CD4-positive, alpha-beta T cell treated with Interleukin-15 for 4 hours (primary cell): ENCODE measurements at places on chromosomes 1 and 21.

DNA sequence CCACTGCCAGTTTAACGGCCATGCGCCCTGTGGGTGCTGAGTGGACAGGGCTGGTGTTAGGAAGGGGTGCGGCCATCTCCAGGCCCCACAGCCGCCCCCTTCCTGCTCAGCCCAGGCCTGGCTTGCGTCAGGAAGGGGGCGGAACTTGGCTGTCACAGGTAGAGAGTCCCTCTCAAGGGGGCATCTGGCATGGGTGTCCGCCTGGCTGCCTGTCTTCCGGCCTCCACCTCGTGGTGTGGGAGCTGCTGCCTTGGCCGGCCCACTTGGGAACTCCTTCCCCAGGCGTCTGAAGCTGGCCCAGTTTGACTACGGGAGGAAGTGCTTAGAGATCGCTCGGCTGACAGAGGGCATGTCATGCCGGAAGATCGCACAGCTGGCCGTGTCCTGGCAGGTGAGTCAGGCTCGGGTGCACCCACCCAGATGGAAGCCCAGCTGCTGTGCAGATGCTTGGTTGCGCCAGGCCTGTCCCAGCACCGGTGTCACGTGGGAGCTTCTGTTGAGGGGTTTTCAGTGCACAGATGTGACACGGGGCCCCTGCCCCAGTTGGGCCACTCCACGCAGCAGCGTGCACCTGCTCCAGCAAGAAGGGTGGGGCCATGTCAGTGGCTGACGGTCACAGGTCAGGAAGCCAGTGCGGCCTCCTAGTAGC lies 9.1 kb upstream of the ATAD3B start:
- DNase-seq, result peak; percentile 0

GRCh38 chr1:159898527-159898926 lies 1.4 kb downstream of the CFAP45 start:
- no peak for DNase-seq

DNA sequence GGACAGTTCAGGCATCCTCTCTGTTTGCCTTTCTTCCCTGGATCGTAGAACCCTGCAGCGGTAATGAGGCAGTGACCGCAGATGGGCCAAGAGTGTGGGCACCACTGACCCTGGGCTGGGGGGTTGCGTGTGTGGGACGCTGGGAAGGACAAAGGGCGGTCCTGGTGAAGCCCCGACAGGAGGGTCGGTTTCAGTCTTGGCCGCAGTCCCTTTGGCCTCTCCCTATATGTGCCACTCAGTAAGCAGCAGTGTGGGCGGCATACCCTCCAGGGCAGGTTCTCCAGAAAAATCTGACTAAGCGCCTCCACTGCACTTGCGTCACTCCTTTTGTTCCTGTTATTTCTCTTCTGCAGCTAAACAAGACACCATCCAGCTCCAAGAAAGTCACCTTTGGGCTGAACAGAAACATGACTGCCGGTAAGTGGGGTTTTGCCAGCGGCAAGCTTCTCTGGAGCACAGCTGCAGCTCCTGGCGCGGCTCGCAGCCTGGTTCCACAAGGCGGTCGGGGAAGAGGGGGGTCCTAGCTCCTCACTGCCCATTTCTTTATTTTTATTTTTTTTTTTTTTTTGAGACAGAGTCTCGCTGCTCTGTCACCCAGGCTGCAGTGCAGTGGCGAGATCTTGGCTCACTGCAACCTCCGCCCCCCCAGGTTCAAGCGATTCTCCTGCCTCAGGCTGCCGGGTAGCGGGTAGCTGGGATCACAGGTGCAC lies 27.7 kb upstream of the PDXK start:
- DNase-seq, result no peak

DNA sequence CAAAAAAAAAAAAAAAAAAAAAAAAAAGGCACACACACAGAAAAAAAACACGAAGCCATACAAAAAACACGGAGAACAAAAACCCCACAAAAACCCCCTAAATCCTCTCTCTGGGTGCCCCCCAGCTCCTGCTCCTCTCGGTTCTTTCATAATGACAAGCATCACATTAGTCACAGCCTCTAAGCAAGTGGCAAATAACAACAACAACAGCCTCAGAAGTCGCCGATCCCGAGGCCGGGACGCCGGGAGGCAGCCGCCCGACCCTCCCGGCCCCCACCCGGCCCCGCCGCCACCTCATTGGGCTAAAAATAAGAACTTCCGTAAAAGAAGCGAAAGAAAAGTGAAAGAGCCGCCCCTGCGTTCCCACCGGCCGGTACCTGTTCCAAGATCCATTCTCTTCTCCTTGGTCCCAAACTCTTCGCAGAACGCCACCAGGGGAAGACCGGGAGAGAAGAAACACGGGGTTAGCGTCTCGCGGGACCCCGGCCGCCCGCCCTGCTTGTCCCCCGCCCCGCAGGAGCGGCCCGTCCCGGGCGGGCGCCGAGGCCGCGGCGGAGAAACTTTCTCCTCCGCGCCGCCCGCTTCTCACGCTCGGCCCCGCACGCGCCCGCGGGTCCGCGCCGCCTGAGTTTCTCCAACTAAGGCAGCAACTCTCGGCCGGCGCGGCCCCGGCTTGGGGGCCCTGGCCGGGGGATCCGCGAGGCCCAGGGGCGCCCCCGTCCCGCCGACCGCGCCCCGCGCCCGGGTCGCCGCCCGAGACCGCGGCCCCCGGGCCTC lies 102.8 kb downstream of the CASZ1 start:
- peak; percentile 47 for DNase-seq

GRCh38 chr1:230517326-230517725 lies 91.2 kb upstream of the PGBD5 start:
- DNase-seq, result no peak

DNA sequence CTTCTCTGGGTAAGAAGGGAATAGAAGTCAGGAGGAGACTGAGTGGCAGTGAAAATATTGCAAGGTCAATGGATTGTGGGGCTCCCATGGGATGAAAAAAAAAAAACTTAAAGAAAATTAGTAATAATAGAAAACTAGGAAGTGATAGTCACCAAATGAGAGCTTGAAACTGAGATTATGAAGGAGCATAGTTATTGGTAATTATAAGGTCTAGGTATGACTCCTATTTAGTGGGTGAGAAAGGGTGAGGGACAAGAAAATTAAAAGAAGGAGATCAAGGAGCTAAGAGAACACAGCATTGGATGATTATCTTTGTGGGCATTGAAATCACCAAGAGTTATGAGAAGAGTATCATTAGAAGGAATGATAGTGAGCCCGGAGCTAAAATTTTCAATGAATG lies 301.4 kb downstream of the TPR start:
- DNase-seq, result no peak

GRCh38 chr1:63731117-63732043 lies 42.4 kb upstream of the ROR1 start:
- no peak for DNase-seq

DNA sequence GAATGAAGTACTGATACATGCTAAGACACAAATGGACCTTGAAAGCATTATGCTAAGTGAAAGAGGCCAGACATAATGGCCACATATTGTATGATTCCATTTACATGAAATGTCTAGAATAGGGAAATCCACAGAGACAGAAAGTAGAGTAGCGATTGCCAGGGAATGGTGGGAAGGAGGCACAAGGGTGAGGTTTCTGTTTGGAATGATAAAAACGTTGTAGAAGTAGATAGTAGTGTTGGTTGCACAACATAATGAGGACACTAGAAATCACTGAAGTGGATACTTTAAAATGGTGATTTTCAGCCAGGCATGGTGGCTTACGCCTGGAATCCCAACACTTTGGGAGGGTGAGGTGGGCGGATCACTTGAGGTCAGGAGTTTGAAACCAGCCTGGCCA lies 97.6 kb upstream of the VANGL1 start:
- DNase-seq, result no peak

- DNase-seq, result peak; percentile 82
Measured at GRCh38 chr1:206544562-206545257, 37.4 kb downstream of the RASSF5 start.

- no peak for DNase-seq
Measured at GRCh38 chr1:225508538-225509375, 80.9 kb upstream of the LBR start.

- DNase-seq, result no peak
Measured at GRCh38 chr1:66353257-66353656, 180.7 kb upstream of the SGIP1 start.

DNA sequence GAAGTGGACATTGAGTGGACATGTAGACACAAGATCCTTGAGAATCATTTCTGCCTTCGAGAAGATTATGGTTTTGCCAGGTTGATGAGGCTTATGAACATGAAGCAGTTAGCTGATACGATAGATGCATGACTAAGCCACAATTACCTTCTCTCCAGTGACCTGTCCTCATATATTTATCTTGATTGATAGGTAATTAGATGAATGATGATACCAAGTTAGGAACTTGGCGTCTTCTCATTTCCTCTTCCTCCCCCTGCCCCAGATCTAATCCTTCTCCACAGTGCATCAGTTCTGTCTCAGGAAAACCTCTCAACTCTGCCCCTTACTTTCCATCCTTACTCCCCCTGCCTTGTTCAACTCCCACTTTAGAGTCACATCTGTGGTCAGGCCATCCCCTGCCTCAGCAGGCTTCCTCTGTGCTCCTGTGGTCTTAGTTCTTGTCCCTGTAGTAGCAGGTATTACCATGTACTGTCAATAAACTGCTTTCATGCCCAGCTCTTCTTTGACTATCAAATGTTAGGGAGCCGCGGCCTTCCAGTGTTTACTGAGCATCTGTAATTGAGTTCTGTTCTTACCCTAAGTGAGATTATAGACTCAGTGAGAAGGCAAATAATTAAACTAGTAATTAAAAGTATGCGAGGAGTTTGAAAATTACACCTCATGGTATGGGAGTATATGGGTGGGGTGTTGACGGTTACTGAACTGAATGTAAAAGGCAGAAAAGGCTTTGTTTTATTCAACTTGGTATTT lies 5.1 kb downstream of the ST6GALNAC3 start:
- DNase-seq, result no peak

- no peak for DNase-seq
Measured at GRCh38 chr1:30745156-30745833, 12.3 kb downstream of the LAPTM5 start.

GRCh38 chr1:202835548-202836072 lies 24.9 kb downstream of the PCAT6 start:
- peak; percentile 44 for DNase-seq

GRCh38 chr1:178145605-178146004 lies 51.7 kb downstream of the RASAL2 start:
- no peak for DNase-seq

- DNase-seq, result peak; percentile 50
Measured at GRCh38 chr1:45359882-45360513, 19.8 kb upstream of the MUTYH start.

- DNase-seq, result no peak
Measured at GRCh38 chr1:152039886-152040285, 3.1 kb upstream of the S100A11 start.

DNA sequence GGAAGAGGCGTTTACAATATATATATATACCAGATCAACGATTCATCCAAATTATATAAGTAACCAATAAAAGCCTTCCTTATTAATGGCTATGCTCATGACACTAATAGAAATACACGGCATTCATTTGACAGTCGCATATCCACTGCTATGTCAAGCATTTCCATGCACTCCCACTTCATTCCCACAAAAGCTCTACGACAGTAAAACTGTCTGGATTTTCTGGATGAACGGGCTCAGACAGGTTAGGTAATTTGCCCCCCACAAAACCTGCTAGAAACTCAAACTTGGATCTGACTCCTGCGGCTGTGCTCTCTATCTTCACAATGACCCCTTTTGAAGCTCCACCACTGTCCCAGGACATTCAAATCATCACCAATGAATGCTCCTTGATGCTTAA lies 11.4 kb downstream of the DNAJC11 start:
- DNase-seq, result no peak

- DNase-seq, result no peak
Measured at GRCh38 chr1:53549287-53549686, 90.1 kb downstream of the DMRTB1 start.

GRCh38 chr1:212587016-212587887 lies 21.3 kb upstream of the ATF3 start:
- DNase-seq, result no peak

DNA sequence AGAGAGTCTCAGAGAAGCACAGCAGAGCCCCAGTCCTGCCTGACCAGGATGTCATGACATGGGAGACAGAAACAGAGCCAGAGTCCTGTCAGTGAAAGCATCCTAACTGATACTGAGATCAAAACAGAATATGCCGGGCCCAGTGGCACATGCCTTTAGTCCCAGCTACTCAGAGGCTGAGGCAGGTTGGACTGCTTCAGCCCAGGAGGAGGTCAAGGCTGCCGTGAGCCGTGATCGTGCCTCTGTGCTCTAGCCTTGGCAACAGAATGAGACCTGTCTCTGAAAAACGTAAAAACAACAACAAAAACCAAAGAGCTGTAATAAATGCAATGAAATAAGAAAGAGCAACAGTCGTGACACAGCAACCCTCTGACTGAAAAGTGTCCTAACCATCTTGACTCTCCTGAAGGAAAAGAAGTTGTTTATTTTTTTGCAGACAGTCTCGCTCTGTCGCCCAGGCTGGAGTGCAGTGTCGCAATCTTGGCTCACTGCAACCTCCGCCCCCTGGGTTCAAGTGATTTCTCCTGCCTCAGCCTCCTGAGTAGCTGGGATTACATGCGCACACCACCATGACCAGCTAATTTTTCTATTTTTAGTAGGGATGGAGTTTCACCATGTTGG lies 189.2 kb downstream of the SLC45A1 start:
- no peak for DNase-seq

- DNase-seq, result peak; percentile 49
Measured at GRCh38 chr21:42460391-42461184, 35.4 kb downstream of the RSPH1 start.

DNA sequence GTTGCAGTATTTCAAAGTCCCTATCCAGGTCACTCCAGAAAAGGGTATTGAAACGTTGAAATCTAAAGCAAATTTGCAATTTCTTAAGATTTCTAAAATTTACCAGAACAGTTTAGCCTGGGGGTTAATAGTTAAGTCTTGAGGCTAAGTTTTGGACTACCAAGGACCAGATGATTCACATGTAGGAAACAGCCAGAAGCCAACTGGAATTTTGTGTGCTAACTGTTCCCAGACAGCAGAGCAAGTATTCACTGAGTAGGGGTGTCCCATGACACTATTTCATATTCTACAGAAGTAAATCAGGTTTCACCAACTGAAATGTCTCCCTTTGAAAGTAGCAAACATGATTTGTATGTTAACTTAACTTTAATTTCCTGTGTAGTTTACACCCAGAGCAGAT lies 11.5 kb upstream of the C1orf105 start:
- DNase-seq, result no peak

GRCh38 chr21:34956416-34957316 lies 92.4 kb downstream of the RUNX1 start:
- no peak for DNase-seq

- DNase-seq, result no peak
Measured at GRCh38 chr21:42704861-42705260, 51.4 kb downstream of the PDE9A start.

DNA sequence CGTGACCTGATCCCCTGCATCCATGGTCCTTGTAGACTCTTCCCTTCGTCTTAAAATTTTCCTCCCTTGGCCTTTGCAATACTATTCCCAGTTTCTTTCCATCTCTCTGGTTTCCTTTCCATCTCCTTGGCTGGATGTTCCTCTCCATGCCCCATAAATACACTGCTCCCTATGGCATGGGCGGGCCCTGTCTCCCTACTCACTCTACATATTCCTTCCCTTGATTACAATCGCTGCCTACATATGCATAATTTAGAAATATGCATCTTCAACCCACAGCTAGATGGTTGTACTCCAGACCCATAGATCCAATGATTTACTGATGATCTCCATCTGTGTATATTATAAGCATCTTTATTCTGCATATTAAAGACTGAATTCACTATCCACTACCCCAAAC lies 405.0 kb downstream of the NTNG1 start:
- DNase-seq, result no peak

- no peak for DNase-seq
Measured at GRCh38 chr21:45537111-45537745, 5.0 kb downstream of the SLC19A1 start.
